ENCODE measurements at places on chromosomes 11 and 22.

GRCh38 chr11:65470433-65471049 is 28.3 kb upstream of the MALAT1 start:
- DNase-seq = no peak

DNA sequence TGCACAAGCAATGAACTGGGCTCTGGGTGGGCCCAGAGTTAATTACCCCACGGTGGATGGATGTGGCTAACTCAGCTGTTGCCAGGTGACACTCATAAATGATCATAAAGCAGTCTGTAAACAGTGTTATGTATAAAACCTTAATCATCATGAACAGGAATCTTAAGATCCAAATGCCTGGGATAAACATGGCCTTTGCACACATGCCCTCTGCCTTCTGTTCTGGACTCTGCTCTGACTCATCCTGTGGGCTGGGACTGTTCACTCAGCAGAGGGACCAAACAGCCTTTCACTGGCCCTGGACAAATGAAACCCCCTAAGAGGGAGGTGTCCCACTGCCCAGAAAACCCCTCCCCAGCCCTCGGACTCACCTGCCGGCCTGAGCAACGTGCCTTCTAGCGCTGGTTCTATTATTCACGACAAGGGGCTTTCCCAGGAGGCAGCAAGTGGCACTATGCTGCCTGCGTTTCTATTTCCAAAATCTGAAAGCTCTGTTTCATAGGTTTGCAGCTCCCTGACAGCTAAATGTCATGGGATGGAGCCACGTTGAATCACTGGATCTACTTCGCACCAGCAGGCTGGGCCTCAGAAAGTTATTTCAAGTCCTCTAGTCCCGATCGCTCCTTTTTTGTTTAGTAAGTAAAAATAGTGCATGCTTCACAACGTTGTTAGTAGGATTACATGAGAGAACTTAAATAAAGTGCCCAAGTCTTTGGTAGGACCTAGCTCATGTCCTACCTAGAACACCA is 53.0 kb downstream of the LARGE1 start:
- DNase-seq = no peak

GRCh38 chr22:20792966-20793728 is 19.2 kb downstream of the SERPIND1 start:
- no peak for DNase-seq

DNA sequence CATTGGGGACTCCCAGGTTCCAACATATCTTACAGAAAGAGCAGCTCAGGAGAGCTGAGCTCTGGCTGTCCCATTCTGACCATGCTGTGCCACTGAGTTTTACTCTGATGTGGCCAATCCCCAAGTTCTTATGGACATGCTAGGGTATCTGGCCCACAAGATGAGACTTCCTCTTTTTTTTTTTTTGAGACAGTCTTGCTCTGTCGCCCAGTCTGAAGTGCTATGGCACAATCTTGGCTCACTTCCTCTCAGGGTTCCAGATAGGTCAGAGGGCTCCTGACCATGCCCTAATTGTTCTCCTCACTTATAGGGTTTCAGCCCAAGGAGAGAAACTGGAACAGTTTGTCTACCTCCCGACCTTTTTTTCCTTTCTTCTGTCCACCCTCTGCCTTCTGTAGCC is 152.3 kb upstream of the CCDC90B start:
- DNase-seq = no peak

DNA sequence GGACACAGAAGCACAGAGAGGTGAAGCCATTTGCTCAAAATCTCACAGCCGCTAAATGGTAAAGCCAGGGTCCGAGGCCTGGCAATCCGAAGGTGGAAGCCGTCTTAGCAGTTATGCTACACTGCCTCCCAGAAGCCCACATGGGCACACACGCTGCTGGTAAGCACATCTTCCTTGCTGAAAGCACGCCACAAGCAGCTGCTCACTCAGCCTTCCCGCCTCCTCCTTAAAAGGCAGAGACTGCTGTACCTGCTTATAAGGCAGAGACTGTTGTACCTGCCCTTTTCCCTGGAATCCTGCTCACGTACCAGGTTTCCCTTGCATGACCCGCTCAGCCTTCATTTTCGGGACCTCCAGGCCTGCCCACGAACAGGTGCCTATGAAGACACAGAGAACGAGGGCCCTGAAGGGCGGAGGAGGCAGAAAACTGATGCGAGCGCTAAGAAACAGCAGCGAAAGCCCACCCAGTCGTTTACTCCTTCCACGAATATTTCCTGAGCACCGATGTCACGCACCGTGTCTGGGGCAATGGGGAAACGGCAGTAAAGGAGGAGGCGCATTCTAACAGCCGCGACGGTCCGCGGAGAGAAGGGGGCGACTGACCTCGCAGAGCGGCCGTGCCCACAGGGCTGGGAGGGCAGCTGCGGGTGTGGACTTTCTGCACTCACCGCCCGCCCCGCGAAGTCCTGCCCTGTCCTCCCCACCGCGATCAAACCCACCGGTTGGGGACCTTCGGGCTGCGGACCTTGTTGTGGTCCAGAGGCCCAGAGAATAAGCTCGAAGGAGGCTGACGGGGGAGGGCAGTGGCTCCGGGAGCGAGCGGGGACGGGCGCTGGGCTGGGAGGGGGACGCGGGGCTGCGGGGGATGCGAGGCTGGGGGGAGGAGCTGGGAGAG is 13.0 kb downstream of the SPATA19 start:
- no peak for DNase-seq

DNA sequence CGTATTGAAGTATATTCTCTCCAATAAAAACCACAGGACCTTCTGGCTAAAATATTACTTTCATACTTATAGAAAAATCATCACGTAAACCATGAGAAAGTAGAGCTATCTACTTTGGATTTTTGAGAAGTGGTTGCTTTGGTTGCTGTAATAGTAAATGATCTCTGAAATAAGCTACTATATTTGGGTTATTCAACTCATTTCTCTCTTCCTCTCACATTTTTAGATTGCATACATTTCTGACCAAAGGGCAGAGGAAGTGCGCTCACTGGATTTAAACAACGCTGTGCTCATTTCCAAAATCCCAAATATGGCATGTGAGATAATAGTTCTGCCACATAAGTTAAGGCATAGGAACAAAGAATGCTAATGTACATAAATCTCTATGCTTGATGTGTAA is 357.0 kb downstream of the LRRC4C start:
- DNase-seq = no peak

GRCh38 chr22:28909375-28909774 is 26.0 kb downstream of the ZNRF3 start:
- no peak for DNase-seq

DNA sequence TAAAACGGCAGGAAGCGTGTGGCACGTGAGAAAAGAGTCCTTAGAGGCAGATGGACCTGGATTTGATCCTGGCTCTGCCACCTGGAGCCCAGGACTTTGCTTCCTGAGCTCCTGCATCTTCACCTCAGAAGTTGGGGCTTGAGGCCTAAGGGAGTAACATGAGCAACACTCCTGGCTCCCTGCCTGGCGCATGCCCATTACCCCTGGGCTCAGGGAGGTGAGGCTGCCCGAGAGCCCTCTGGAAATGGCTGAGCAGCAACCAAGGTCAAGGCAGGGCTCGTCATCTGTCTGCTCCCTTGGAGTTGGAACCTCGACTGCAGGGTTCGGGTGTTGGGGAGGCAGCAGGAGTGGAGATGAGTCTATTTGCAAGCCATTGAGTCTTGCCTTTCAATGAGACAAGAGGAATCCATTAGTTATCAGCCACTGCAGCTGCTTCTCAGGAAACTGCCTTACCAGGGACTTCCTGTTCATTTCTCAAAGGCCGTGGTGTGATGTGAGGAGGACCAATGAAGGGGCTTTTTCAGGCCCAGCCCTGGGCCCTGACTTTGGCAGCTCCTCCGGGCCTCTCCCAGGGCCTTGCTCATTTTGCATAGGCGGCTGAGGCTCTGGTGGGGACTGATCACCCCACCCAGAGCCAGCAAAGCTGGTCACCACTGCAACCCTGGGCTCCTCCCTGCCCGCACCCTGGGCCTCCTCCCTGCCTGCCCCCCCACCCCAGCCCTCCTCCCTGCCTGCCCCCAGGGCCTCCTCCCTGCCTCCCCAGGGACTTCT is 6.4 kb downstream of the FADS2 start:
- peak; percentile 83 for DNase-seq

- no peak for DNase-seq
Observed at GRCh38 chr22:48091060-48091650, 1328.7 kb downstream of the TBC1D22A start.

GRCh38 chr11:41201156-41201555 is 258.3 kb downstream of the LRRC4C start:
- DNase-seq = peak; percentile 35

GRCh38 chr11:25183411-25183810 is 686.6 kb downstream of the LUZP2 start:
- no peak for DNase-seq

GRCh38 chr11:117928446-117929141 is 608 bp downstream of the TMPRSS13 start:
- no peak for DNase-seq

- peak; percentile 32 for DNase-seq
Observed at GRCh38 chr22:22710719-22711531, 66.5 kb downstream of the GGTLC2 start.

- DNase-seq = no peak
Observed at GRCh38 chr11:119964136-119965025, 173.5 kb downstream of the TRIM29 start.

- no peak for DNase-seq
Observed at GRCh38 chr11:61102667-61103571, 630 bp downstream of the CD5 start.

DNA sequence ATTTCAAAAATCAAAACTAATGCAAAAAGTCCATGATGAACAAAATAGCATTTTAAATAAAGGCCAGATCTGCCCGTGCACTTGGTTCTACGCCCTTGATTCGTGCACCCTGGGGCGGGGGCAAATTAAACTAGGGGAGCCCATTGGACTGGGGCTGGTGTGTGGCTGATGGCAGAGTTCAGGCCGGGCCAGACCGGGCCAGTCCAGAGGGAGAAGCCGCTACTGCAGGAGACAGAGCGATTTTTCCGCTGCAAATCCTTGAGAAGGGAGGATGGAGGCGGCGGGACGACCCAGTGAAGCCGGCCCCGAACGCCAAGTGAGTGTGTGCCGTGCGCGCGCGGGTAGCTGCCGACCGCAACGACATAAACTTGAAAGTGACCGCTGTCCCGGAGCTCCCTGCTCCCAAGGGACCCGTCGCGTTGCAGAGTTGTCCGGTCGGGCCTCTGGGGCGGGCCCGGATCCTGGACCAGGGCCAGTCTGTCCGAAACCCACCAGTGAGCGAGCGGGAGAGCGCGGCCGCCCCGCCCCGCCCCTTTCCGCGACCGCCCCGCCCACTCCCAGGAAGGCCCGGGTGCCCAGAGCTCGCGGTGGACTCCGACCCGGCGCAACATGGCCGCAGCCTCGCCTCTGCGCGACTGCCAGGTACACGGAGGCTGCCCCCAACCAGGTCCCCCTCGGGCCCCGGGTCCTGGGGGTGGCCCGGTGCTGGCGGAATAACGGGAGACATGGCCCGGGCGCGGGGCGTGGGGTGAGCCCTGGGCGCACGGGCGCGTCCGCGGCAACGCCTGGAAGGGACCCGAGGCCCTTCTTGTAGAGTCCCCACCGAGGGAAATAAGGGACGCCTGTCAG is at the start of gene TTC38:
Gene TTC38 (plus strand): TSS at position 578 of the 849 bp plus-strand sequence. CDS start 32 bp downstream, at position 610.
- peak; percentile 2 for DNase-seq

GRCh38 chr11:126544108-126545056 is 188.9 kb downstream of the ST3GAL4 start:
- DNase-seq = peak; percentile 84

GRCh38 chr22:38872831-38873248 is 824 bp upstream of the CBX6 start:
- peak; percentile 59 for DNase-seq

DNA sequence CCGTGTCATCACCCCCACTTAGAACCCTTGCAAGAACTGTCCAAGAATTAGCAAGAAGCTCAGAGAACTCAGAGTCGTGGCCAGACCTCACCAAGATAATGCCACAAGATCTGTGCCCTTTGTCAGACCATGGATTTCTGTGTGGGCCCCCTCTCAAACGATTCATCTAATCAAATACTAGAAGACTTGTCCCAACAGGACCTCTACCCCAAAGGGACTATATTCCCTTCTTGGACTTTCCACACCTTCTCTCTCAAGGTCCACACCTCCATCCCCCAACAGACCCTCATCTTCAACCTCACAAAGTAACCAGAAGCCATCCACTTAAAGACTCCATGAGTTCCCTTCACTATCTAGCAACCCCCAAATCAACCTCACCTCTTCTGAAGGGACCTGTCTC is 2.8 kb downstream of the POLR3H start:
- DNase-seq = no peak

- peak; percentile 65 for DNase-seq
Observed at GRCh38 chr11:85810871-85811611, at the start of gene SYTL2. SYTL2 (minus strand) TSS chr11:85811141; CDS start chr11:85757725, 53,416 bp downstream.

DNA sequence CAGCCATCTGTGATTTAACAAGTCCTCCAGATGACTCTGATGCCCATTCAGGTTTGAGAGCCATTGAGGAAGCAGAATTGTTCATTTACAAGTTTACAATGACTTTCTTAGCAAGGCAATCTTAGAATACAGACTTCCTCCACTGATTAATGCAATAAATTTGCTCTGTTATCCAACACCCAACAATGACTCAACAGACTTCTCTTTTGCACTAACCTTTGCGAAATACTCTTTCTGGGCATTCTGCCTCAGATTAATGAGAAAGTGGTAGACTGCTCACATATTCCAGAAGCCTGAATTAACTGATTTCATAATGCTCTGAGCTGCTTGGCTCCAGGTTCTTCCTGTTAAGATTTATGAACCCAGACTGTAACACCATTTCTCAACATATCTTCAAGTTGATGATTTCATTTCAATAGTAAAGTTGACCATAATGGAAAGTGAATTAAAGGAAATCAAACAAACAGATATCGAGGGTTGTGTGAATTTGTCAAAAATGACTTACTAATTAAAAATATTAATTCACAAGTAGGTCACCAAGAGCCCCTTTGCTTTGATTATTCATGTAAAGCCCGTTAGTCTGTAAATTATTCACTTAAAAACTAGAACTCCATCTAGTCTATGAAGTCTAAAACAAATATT is 70.5 kb upstream of the BLID start:
- DNase-seq = no peak

DNA sequence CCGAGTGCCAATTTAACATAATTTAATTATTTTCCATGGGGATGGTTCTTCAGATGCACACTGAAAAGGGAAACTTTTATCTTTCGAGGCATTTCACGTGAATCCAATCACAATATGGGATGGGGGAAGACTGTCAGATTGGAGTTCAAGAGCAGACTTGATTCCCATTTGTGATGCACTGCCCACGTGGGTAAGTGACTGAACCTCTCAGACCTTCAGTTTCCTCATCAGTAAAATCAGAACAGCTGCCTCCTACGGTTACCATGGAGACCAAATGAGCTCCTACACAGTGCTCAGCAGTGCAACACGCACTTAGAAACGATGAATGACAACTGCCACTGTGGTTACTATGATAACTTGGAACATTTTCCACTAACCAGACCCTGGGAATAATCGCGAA is 21.7 kb downstream of the KIAA0930 start:
- no peak for DNase-seq

- no peak for DNase-seq
Observed at GRCh38 chr22:30643055-30643875, 7.7 kb downstream of the SLC35E4 start.
